ENCODE measurements at places on chromosomes 12 and 14.

- no peak for DNase-seq
These were observed 242.3 kb downstream of the CCER1 start for GRCh38 chr12:90712671-90713070.

- DNase-seq: no peak
These were observed 527.2 kb downstream of the FLRT2 start for GRCh38 chr14:86057018-86057667.

GRCh38 chr14:74832849-74833248 lies 43.1 kb downstream of the PROX2 start:
- no peak for DNase-seq

DNA sequence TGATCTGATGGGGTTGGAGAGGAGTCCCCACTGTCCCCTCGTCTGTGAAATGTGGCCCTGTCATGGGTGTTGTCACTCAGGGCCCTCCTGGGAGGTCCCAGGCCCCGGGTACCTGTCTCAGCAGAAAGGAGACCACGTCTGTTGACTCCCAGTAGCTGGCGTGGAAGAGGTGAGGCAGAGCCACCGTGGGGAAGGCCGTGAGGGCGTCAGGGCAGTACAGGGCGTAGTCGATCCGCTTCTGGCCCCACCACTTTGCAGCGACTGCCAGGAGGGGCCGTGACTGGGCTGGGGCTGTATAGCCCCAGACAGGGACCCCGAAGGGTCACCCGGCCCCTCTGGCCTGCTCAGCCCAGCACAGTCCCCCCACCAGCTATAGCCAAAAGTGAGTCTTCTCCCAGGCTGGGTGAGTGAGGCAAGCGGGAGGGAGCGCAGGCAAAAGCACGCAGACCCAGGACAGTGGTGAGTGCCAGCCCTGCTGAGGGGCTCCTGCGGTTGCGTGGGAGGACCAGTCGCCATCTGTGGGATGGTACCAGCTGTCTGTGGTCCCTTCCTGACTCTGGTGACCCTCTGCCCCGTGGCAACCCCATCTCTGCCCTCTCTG lies 8.2 kb downstream of the ARL6IP4 start:
- DNase-seq: no peak

DNA sequence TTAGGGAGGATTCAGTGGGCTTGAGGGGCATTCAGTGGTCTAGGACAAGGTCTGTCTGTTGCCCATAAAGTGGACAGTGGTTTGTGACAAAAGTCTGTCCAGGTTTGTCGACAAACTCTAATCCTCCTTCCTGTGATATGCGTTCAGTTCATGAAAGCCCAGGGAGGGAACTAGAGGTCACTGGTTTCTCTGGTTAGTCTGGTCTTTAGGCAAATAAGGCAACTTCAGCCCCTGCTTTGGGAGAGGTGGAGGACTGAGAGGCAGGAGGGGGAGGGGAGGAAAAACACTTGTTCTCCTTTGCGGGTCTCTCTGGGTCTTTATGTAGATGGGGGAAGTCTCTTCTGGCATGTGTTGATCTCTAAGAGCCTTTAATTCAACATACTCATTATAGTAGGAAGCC lies 235.1 kb upstream of the PWP1 start:
- no peak for DNase-seq

GRCh38 chr14:33781236-33781635 lies 169.6 kb downstream of the EGLN3 start:
- DNase-seq: no peak

DNA sequence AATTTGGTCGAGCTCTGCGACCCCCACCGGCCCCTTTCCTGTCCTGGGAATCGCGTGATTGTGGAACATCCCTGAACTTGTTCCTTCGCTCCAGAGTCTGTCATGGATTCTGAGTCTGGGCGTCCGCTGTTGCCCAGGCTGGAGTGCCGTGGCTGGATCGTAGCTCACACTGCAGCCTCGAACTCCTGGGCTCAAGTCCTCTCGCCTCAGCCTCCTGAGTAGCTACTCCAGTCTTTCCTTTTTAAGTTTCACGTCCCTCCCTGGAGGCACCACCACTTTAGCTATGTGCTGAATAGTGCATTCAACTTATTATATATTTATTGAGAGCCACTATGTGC lies 698 bp downstream of the ACOT6 start:
- DNase-seq: no peak

DNA sequence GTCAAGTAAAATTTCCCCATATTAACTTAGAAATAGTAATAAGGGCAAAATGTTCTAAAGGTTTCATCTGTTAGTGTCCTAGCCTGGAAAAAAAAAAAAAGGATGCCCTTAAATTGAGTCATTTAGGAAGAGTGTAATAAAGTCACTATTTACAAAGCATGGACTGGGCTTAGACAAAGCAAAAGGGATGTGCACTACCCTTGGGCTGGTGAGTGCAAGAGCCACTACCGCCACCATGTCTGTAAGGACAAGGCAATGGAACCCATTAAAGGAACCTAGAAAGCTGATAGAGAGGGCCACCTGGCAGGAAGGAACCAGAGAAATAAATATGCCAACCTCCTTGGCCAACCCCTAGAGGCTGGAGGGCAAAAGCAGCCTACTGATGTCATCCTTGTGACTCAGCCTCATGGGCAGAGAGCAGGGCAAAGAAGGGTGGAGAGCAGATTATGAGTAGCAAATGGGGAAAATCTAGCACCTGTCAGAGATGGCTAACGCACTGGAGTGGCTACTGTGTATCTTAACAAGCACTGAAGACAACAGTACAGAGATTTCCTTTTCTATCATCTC lies 59.5 kb upstream of the FUT8 start:
- no peak for DNase-seq

DNA sequence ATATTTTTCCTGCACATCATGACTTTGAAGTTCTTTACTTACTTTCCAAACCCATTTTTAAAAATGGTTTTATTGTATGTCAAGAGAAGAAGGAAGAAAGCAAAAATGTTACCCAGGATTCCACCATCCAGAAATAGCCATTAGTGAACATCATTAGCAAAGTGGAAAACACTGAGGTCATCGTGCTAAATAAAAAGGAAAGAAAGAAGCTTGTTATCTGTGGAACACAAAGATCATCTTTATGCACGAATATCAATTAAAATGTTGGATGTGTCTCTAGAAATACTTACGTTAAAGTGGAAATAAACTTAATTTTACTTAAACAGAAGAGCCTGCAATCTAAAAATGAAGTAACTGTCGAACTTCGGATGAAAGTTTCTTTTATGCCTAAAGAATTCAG lies 27.3 kb downstream of the SFSWAP start:
- no peak for DNase-seq

- DNase-seq: no peak
These were observed 40.9 kb downstream of the FZD10 start for GRCh38 chr12:130203151-130203550.

- DNase-seq: no peak
These were observed 45.7 kb upstream of the MDM1 start for GRCh38 chr12:68377881-68378280.

DNA sequence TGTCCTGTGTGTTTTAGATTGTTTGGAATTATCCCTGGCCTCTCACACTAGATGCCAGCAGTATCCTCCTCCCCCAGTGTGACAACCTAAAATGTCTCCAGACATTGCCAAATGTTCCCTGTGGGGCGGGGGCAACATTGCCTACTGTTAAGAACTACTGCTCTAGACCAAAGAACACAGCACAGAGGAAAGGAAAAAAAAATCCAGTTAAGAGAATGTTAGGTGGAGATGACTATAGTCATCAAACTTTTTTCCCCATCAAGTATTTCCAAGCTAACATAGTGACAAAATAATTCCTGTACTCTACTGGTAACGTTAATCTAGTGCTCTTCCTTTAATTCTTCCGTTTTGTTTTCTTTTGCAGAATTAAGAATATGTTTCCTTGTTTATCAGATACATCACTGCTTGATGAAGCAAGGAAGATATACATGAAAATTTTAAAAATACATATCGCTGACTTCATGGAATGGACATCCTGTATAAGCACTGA lies 3.5 kb downstream of the CDKN1B start:
- DNase-seq: no peak

GRCh38 chr14:50350975-50351374 lies 38.9 kb downstream of the DMAC2L start:
- DNase-seq: no peak

GRCh38 chr14:51979088-51979709 lies 10.1 kb upstream of the RTRAF start:
- DNase-seq: no peak

GRCh38 chr12:56084958-56085543 lies 5.1 kb downstream of the ERBB3 start:
- DNase-seq: no peak

GRCh38 chr14:81200054-81200453 lies 20.7 kb downstream of the GTF2A1 start:
- DNase-seq: no peak

All from GM12891 (cell line).